ENCODE measurements at places on chromosomes 12 and 14.

DNA sequence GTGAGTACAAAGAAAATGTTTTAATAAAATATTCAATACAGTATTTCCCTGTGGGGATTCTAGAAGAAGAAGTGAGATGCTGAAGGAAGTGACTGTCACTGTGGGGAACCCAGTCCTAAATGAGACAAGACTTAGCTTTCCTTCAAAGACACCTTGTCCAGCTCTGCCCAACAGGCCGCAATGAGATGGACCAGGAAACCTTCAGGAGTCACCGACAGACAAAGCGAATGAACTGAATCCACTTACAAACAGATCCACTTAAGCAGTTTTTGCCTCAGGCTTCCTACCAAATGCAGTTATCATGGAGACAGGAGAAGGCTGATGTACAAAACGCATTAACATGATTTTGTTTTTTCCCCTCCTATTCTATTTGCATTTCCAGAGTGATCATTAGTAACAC, 9.6 kb downstream of the KCNJ8 start:
- no peak overlapping the region for H3K27ac ChIP-seq
- no peak overlapping the region for H3K4me3 ChIP-seq
- H3K4me1 ChIP-seq: peaks cover 8% of the 10 kb centered on the region
- no peaks in the 10 kb centered on the region for H3K36me3 ChIP-seq
- no peak for DNase-seq
- H3K27me3 ChIP-seq: no peaks in the 10 kb centered on the region

DNA sequence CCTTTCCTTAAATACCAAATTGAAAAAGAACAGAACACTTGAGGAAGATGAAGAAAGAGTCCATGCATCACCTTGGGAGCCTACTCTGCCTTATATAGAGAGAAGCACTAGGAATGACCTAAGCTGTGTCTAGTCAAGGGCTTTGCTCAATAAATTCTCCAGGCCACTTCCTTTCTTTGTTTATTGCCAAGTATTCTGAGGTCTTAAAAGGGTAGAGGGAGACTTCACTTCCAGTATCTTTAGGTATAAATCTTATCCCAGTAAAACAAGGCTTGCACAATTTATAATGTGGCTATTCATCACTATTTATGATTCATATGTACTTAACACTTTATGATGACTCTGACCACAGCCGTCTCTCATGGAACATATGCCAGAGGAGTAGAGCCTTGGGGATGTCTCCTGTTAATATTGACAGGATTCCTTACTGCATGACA, 85.1 kb upstream of the ARHGAP5 start:
- H3K4me3 ChIP-seq: no peak overlapping the region
- DNase-seq: no peak
- peaks cover 24% of the 10 kb centered on the region for H3K4me1 ChIP-seq
- no peaks in the 10 kb centered on the region for H3K36me3 ChIP-seq
- peak overlapping the region; percentile 77 for H3K27ac ChIP-seq
- no peaks in the 10 kb centered on the region for H3K27me3 ChIP-seq

GRCh38 chr14:37257501-37258070, 59.8 kb downstream of the MIPOL1 start:
- no peak overlapping the region for H3K27ac ChIP-seq
- peaks cover 1% of the 10 kb centered on the region for H3K4me1 ChIP-seq
- no peaks in the 10 kb centered on the region for H3K27me3 ChIP-seq
- H3K4me3 ChIP-seq: no peak overlapping the region

GRCh38 chr12:101302741-101303140, 22.8 kb downstream of the UTP20 start:
- H3K27me3 ChIP-seq: no peaks in the 10 kb centered on the region
- H3K27ac ChIP-seq: no peak overlapping the region
- no peak overlapping the region for H3K4me3 ChIP-seq
- no peaks in the 10 kb centered on the region for H3K36me3 ChIP-seq
- DNase-seq: no peak

- H3K27me3 ChIP-seq: no peaks in the 10 kb centered on the region
- H3K36me3 ChIP-seq: no peaks in the 10 kb centered on the region
- H3K27ac ChIP-seq: no peak overlapping the region
- H3K4me1 ChIP-seq: no peaks in the 10 kb centered on the region
Observed at GRCh38 chr12:19018302-19018970, 111.1 kb upstream of the PLEKHA5 start.

DNA sequence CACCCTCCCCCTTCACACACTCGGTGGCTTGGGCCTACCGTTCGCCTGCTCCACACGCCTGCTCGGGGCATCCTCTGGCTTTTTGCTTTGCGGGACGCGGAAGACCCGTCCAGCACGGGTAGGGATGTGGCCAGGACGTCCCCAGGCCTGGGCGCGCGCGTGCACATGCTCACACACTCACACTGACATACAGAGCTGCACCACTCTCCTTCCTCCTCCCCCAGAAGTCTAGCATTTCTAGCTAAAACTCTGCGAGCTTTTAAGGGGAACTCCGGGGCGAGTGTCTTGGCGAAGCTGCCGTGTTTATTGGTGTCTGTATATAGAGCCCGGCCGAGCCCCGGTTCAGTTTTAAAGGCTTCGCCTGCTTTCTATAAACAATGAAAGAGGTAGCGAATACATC, 5.0 kb downstream of the TBX5 start:
- no peaks in the 10 kb centered on the region for H3K36me3 ChIP-seq
- no peak overlapping the region for H3K27ac ChIP-seq
- H3K4me3 ChIP-seq: no peak overlapping the region
- no peaks in the 10 kb centered on the region for H3K4me1 ChIP-seq

DNA sequence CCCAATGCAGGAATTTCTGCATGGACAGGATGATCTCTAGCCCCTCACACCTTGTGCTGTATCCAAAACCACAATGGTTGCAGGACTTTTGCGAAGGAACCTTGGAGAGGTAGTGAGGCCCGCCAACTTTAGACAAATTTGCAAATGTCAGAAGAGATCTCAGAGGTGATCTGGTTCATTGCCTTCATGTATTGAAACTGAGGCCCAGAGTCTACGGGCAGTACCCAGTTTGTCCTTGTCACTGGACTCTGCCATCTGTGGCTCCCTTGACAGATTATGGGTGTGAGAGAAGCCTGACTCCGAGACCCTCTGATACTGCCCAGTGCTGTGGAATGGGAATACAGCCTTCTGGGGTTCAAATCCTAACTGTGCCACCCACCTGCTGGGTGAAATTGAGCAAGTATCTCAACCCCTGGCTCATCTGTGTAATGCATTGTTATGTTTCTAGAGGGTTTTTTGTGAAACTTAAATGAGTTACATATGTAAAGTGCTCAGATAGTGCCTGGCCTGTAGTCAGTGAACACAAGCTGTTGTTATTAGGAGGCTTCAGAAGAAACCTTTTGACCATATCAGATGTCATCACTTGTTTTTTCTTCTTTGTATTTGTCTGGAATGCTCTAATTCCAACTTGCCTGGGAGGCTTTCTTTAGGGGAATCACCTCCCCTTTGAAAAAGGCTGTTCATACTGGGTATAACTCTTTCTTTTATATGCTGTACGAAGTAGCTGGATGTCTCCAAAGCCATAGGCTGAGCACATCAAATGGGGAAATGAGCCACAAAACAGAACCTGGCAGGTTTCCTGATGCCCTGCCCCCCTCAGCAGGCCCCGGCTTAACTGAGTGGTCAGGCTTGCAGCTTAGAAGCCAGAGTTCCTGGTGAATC, 71.4 kb upstream of the SRSF5 start:
- peak; percentile 58 for DNase-seq
- peaks cover 87% of the 10 kb centered on the region for H3K4me1 ChIP-seq
- peak overlapping the region; percentile 72 for H3K27ac ChIP-seq
- H3K36me3 ChIP-seq: no peaks in the 10 kb centered on the region
- H3K4me3 ChIP-seq: no peak overlapping the region

GRCh38 chr12:2261708-2262107, 208.9 kb downstream of the CACNA1C start:
- H3K27me3 ChIP-seq: no peaks in the 10 kb centered on the region
- no peak overlapping the region for H3K4me3 ChIP-seq
- H3K27ac ChIP-seq: no peak overlapping the region
- no peaks in the 10 kb centered on the region for H3K36me3 ChIP-seq
- no peaks in the 10 kb centered on the region for H3K4me1 ChIP-seq
- DNase-seq: no peak

DNA sequence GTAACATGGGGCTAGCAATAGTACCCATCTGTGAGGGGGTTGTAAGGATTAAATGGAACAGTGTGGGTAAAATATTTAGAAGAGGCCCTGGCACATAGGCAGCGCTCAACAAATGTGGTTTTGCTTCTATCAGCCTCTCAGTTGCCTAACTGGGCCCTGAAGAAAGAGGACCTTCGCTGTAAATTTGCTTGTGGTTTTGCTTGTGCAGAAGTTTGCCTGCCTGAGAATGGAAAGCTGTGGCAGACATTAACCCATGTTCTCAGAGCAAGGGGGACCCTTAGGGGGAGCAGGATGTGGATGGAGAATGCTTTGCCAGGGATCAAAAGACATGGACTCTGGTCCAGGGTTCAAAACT, 160.1 kb downstream of the BRMS1L start:
- no peaks in the 10 kb centered on the region for H3K27me3 ChIP-seq
- no peak for DNase-seq
- no peak overlapping the region for H3K27ac ChIP-seq
- no peaks in the 10 kb centered on the region for H3K4me1 ChIP-seq

DNA sequence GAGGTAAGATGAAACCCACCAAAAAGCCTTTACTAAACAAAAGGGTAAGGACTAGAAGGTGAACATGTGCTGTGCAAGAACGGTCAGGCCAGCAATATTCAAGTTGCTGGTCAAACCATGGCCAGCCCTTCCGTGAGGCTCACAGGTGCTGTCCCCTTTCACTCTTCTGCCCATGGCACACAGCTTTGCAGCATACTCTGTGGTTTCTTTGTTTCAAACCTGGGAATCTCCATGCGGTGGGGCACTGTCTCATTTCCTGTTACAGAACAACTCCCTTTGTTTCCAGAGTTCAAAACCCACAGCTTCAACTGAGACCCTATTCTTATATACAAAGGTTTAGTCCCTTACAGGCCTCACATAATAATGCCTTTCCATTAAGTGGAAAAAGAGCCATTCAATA, 1.7 kb upstream of the OVCH1 start:
- no peaks in the 10 kb centered on the region for H3K27me3 ChIP-seq
- no peaks in the 10 kb centered on the region for H3K36me3 ChIP-seq
- no peak overlapping the region for H3K27ac ChIP-seq
- H3K4me3 ChIP-seq: no peak overlapping the region
- no peaks in the 10 kb centered on the region for H3K4me1 ChIP-seq

GRCh38 chr14:89625244-89625713, 208.2 kb upstream of the FOXN3 start:
- no peaks in the 10 kb centered on the region for H3K4me1 ChIP-seq
- no peak overlapping the region for H3K4me3 ChIP-seq
- peak; percentile 52 for DNase-seq
- H3K27ac ChIP-seq: no peak overlapping the region
- H3K36me3 ChIP-seq: no peaks in the 10 kb centered on the region

DNA sequence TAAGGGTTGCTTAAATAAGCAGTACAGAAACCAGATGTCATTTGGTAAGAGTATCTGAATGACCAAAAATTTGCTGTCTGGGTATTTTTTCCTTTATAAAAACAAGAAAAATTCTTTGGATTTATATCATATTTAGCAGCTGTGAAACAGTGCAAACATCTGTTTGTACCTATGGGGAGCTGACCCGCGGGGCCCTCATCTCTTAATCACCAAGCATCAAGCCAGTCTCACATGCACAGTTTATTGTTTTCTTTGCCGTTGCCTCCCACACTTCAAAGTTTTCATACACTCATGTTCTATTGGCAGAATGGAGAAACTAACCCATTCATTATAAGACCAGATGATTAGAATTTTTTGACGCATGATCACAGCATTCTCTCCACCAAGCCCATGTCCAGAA, 142.2 kb downstream of the BMP4 start:
- no peak for DNase-seq
- H3K4me1 ChIP-seq: no peaks in the 10 kb centered on the region
- no peaks in the 10 kb centered on the region for H3K36me3 ChIP-seq

- no peak overlapping the region for H3K4me3 ChIP-seq
- DNase-seq: no peak
- no peaks in the 10 kb centered on the region for H3K4me1 ChIP-seq
- no peaks in the 10 kb centered on the region for H3K27me3 ChIP-seq
- no peak overlapping the region for H3K27ac ChIP-seq
Observed at GRCh38 chr12:77865178-77865577, 34.5 kb downstream of the NAV3 start.

DNA sequence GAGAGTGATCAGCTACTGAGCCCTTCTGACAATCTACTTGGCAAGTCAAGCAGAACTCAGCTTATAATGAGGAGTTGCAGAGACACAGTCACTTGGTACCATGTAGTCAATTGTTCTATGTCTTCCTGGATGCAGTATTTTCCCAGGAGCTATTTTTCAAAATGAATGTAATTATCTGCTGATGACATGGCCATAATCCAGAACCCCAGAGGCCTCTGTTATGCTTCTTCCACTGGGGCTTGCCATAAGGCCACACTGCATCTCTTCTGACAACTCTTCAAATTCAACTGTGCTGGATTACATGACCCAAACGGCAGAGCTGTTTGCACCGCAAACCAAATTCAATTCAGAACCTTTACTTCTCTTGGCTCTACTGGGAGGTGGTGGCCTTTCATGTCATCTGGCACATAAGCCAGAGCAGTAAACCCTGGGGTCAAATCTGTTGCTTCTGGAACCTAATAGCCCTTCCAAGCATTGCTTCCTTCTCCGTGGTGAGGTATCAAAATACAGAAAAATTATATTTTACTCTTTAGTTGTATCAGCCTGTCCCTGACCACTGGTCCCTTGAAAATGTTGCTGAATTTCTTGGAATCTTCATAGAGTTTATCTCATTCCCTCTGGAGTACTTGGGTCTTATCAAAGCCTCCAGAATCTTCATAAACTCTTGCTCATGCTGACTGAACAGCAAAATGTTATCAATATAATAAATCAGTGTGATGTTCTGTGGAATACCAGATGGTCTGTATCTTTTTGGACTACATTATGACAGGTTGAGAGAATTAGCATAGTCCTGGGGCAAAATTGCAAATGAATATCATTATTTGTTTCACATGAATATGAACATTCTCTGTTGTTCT, 79.4 kb upstream of the DCN start:
- no peak overlapping the region for H3K27ac ChIP-seq
- no peaks in the 10 kb centered on the region for H3K4me1 ChIP-seq
- DNase-seq: no peak
- no peaks in the 10 kb centered on the region for H3K27me3 ChIP-seq

DNA sequence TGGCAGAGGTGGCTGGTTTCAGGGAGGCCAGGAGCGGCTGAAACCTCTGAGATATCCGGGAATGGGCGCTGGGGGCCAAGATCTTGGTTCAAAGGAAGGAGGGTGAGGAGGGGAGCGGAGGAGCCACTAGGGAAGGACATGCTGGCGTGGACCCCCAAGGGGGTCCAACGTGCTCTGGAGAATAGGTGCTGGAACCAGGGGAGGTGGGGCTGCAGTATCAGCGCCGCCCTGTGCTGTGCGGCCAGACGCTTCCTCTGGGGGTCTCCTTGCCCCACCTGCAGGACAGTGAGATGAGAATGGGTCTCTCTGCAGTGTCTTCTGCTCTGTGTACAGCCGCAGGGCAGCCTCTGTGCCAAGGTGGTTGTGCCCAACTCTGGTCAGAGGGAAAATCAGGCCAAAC, 2.5 kb downstream of the FAM181A start:
- no peak for DNase-seq
- no peak overlapping the region for H3K4me3 ChIP-seq
- no peaks in the 10 kb centered on the region for H3K36me3 ChIP-seq
- no peaks in the 10 kb centered on the region for H3K4me1 ChIP-seq
- no peaks in the 10 kb centered on the region for H3K27me3 ChIP-seq

GRCh38 chr12:122834104-122834920, 945 bp upstream of the HIP1R start:
- peak; percentile 82 for DNase-seq
- H3K4me1 ChIP-seq: peaks cover 13% of the 10 kb centered on the region
- H3K27ac ChIP-seq: peak overlapping the region; percentile 38
- no peaks in the 10 kb centered on the region for H3K36me3 ChIP-seq
- H3K4me3 ChIP-seq: no peak overlapping the region
